ENCODE measurements at places on chromosomes 13 and 19.

GRCh38 chr13:80469853-80470381, 129.0 kb upstream of the SPRY2 start:
- DNase-seq: no peak

DNA sequence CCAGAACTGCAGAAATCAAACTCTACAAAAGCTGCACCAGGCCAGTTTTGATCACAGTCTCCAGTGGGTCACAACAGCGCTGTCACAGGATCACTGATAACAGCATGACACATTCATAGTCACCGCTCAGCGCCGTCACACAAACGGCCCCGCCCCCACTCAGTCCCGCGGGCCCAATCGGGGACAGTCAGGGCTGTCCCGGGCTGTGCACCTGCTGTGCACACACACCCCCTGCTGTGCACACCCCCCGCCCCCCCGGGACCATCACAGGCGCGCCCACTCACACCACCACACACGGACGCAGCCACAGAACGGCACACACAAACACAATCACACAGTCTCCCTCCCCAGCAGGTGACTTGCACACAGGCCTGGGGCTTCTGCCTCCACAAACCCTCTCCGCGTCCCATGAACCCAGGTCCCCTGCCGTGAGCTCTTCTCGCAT, 435 bp upstream of the ZNF382 start:
- DNase-seq: peak; percentile 91

DNA sequence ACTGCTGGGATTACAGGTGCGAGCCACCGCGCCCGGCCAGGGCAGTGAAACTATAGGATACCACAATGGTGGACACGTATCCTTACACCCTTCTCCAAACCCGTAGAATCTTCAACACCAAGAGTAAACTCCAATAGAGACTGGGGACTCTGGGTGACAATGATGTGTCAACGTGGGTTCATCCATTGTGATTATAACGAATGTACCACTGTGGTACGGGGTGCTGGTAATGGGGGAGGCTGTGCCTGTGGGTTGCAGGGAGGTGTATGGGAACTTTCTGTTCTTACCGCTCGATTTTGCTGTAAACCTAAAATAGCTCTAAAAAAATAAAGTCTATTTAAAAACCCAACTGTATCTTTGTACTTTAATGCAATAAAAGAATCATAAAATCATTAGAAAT, 11.6 kb downstream of the GNG7 start:
- DNase-seq: no peak

- DNase-seq: no peak
These were observed 15.6 kb downstream of the PCID2 start for GRCh38 chr13:113192902-113193301.

- DNase-seq: no peak
These were observed 79.4 kb downstream of the MAP4K1 start for GRCh38 chr19:38538386-38538785.

All from activated CD8-positive, alpha-beta memory T cell treated with anti-CD3 and anti-CD28 coated beads, Interleukin-2, amount 50 U/mL, for 48 hours (primary cell).